ENCODE measurements at places on chromosomes 4 and X.

DNA sequence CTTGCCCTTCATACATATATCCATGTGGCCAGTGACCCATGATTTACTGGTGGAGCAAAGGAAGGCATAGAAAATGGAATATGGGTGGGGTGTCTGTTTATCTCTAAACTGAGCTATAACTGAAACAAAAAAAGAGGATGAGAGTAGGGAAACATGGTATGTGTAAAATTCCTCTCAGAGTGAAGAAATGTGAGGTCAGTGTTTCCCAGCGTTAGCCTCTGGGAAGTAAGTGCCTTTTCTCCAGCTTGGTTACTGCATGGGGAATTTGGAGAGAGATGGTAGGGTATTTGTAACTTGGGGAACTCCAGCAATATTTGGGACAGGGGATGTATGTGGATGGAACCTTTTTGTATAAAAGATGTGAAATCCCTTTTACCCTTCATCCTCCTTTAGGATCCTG is 89.4 kb downstream of the AFF1 start:
- no peak for DNase-seq

GRCh38 chrX:3326681-3327080 is 19.8 kb downstream of the MXRA5 start:
- DNase-seq, result peak; percentile 1

DNA sequence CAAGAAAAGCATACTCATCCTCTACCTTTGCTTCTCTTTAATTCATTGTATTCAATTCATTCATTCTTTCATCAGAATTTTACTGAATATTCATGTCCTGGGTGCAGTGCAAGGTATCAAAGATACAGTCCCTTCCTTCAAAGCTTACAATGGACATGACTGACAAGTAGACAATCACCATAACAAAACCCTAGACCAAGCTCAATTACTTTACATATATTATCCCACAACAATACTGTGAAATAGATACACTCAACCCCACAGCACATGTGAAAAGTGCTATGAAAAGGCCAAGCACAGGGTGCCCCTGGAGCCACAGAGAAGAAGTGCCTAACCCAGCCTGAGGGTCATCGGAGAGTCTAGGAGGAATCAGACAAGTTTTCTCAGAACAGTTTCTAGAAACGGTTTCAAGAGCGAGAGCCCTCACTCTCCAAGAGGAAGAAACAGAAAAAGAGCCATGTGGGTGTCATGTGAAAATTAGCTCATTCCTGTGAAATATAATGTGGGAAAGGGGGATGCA is 15.3 kb downstream of the AMBN start:
- DNase-seq, result no peak

GRCh38 chr4:111837761-111838160 is 307.5 kb upstream of the FAM241A start:
- no peak for DNase-seq

- DNase-seq, result peak; percentile 38
Observed at GRCh38 chrX:115547448-115547847, 13.5 kb upstream of the PLS3 start.

DNA sequence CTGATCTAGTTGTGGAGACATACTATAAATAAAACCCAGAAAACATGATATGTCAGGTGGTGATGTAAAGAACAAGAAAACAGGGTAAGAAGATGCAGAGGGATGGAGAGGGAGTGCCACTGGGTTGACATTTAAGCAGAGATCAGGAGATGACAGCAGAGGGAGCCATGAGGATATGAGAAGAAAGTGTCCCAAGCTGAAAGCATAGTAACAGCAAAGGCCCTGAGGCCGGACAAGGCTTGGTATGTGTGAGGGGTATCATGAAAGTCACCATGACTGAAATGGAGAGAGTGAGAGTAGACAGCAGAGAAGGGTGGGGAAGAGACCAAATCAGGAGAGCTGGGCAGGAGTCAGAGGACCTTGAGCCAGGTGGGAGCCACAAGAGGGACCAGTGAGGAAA is 3.4 kb downstream of the GPKOW start:
- DNase-seq, result peak; percentile 25

- no peak for DNase-seq
Observed at GRCh38 chr4:91058345-91058744, 931.2 kb downstream of the CCSER1 start.

- DNase-seq, result no peak
Observed at GRCh38 chr4:80045786-80046185, 27.2 kb downstream of the ANTXR2 start.

DNA sequence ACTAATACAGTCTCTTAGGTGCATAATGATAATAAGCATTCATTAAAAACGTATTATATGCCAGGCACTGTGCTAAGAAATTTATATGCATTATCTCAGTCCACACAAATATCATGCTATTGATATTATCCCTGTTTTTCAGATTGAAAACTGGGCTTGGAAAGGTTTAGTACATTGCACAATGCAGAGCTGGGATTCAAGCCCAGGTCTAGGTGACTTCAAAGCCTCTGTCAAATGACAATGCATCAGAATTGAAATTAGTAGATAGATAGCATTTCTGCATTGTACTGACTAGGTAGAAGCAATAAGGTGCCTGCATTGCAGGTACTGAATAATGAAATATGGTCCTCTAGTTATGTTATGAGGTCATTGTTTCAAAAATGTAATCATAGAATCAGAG is 18.2 kb upstream of the SCOC start:
- DNase-seq, result no peak

- DNase-seq, result no peak
Observed at GRCh38 chrX:129651756-129652564, 2.8 kb downstream of the APLN start.

GRCh38 chr4:8258552-8259212 is 10.9 kb upstream of the HTRA3 start:
- no peak for DNase-seq
